ENCODE measurements at places on chromosomes 1 and 21. TPM values are rescaled to one million over a fixed set of nuclear protein-coding genes. Genes with fewer than 3 reads are reported as not detected.

CFAP126 gene
- total RNA-seq: not detected

CRTC2 gene
- 69.9 TPM for total RNA-seq

COL9A2 gene
- total RNA-seq: 5.4 TPM

CFHR5 gene
- total RNA-seq: not detected

GNB1 gene
- 427 TPM for total RNA-seq

SPRR2G gene
- not detected for total RNA-seq

ITLN2 gene
- total RNA-seq: 118 TPM

MPZ gene
- 2.6 TPM for total RNA-seq

RAB4A gene
- total RNA-seq: 80.4 TPM

RABGAP1L gene
- total RNA-seq: 30.2 TPM

PAPPA2 gene
- 0.33 TPM for total RNA-seq

LENEP gene
- total RNA-seq: 0.82 TPM

- DNase-seq: no peak
- H3K4me1 ChIP-seq: peaks cover 20% of the 10 kb centered on the region
- no peak overlapping the region for H3K27ac ChIP-seq
- peaks cover 2% of the 10 kb centered on the region for H3K27me3 ChIP-seq
- H3K4me3 ChIP-seq: peak overlapping the region; percentile 16
- H3K36me3 ChIP-seq: peaks cover 5% of the 10 kb centered on the region
Measured at GRCh38 chr1:109989506-109990301, 5.1 kb downstream of the AHCYL1 start.

GRCh38 chr1:236123563-236123962 is 18.8 kb upstream of the GPR137B start:
- H3K36me3 ChIP-seq: peaks cover 4% of the 10 kb centered on the region
- peaks cover 26% of the 10 kb centered on the region for H3K4me1 ChIP-seq
- no peak overlapping the region for H3K27ac ChIP-seq
- no peak for DNase-seq
- H3K4me3 ChIP-seq: no peak overlapping the region
- peaks cover 4% of the 10 kb centered on the region for H3K27me3 ChIP-seq

- peaks cover 22% of the 10 kb centered on the region for H3K36me3 ChIP-seq
- DNase-seq: peak; percentile 61
- H3K4me1 ChIP-seq: peaks cover 95% of the 10 kb centered on the region
- H3K27me3 ChIP-seq: peaks cover 22% of the 10 kb centered on the region
- H3K27ac ChIP-seq: peak overlapping the region; percentile 99
Measured at GRCh38 chr1:226664413-226665101, 74.5 kb downstream of the ITPKB start.

GRCh38 chr1:115558275-115558674 is 83.5 kb upstream of the VANGL1 start:
- H3K27ac ChIP-seq: no peak overlapping the region
- H3K27me3 ChIP-seq: no peaks in the 10 kb centered on the region
- H3K36me3 ChIP-seq: no peaks in the 10 kb centered on the region
- no peak for DNase-seq
- H3K4me1 ChIP-seq: no peaks in the 10 kb centered on the region

- H3K27ac ChIP-seq: no peak overlapping the region
- DNase-seq: no peak
- H3K27me3 ChIP-seq: no peaks in the 10 kb centered on the region
- H3K4me3 ChIP-seq: no peak overlapping the region
Measured at GRCh38 chr1:206814716-206815341, 42.5 kb upstream of the IL10 start.

DNA sequence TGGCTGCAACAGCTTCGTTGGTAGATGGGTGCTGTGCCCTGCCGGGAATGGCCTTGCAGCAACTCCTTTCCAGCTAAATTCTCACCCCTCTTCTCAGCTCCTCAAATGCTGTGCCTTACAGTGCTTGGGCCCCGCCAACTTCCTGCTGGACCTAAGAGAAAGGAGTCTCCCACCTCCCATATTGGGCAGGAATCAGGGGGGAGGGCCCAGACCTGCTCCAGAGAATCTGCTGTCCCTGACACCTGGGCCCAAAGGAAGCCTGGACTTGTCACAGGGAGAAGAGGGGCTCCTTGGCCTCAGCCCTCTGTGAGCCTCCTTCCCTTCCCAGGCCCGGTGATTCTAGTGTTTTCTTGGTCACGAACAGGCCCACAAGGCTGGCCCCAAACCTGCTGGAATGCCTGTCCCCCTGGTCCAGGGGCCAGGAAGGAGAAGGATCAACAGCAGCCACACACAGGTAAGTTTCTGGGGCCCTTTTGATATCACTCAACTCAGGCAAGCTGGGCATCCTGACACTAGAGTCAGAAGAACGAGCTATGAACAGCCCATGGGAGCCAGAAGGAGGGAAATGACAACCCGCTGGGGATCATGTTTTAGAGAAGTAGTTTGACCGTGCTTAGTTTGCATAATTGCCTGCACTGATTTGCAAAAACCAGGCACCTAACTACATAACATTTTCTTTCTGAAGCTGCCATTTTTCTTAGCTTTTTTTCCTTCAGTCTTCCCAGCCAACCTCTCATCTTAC is 86.2 kb downstream of the CD247 start:
- peaks cover 4% of the 10 kb centered on the region for H3K36me3 ChIP-seq
- DNase-seq: no peak
- peaks cover 1% of the 10 kb centered on the region for H3K27me3 ChIP-seq
- H3K4me1 ChIP-seq: peaks cover 8% of the 10 kb centered on the region

DNA sequence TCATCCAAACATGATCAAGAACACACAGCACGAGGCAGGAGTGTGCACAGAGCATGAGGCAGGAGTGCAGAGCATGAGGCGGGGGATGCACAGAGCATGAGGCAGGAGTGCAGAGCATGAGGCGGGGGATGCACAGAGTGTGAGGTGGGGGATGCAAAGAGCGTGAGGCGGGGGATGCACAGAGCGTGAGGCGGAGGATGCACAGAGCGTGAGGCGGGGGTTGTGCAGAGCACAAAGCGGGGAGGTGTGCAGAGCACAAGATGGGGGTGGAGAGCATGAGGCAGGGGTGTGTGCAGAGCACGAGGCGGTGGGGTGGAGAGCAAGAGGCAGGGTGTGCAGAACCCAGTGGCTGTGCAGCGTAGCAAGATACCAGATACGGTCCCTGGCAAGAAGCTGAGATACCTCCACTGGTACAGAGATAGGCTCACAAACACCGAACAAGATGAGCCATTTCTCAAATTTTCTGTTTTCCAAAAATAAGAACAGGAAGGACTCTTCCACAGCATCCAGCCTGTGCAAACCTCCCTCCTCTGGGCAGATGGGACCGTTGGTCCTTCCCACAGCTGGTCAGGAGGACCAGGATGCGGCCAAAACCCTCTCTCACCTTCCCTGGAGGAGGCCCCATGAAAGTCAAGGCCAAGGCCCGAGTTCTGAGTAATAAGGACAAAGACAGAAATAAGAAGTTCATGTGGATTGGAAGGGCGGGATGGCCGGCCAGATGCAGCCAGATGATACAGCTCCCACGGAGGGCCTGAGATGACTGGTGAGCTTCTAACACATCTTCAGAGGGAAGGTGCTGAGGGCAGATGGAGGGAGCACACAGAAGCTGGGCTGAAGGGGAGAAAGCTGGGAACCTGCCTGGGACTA is 12.0 kb downstream of the SPATC1L start:
- peak overlapping the region; percentile 1 for H3K27ac ChIP-seq
- H3K4me3 ChIP-seq: no peak overlapping the region
- no peak for DNase-seq

DNA sequence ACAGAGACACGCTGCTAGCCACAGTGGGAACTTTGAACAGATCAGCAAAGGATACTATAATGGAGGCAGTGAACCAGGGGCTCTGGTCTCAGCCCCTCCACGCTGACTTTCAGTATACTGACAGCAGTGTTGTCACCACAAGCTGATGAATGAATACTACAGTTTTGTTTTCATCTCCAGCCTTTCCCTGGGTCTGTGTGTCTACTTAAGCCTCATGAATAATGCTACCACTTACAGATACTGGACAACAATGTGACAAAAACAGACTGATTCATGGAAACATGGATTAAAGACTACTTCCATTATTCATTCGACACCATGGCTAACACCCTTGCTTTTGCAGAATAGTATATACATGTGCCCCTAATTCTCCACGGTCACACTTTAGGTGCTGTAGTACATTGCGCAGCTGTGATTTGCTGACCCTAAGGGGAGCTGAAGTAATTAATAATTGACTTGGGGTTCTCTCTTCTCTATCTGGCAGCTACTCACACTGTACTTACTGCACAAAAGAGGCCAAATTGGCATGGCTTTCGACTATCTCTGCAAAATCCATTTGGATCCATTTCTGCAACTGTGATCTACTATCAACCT is 203.2 kb upstream of the LYPLAL1 start:
- H3K4me1 ChIP-seq: peaks cover 2% of the 10 kb centered on the region
- DNase-seq: no peak
- peaks cover 7% of the 10 kb centered on the region for H3K36me3 ChIP-seq
- no peak overlapping the region for H3K27ac ChIP-seq

DNA sequence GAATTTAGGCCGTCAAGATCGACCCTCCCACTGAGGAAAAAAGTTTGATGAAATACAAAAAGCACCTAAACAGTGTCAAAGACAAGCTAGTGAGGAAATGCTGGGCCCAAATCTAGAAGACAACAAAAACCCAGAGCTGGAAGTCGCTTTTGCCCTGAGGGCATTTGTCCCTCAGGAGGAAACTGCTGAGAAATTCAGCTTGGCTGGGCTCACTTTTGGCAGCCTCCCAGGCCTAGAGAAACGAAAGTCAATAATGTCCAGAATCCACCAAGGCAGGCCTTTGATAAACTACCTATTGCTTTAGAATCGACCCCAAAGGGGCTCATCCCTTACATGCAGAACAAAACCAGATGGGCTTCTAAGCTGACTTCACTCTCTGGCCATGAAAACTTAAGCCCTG is 38.9 kb downstream of the SYT2 start:
- no peak overlapping the region for H3K4me3 ChIP-seq
- H3K36me3 ChIP-seq: no peaks in the 10 kb centered on the region
- H3K27me3 ChIP-seq: peaks cover 1% of the 10 kb centered on the region
- H3K27ac ChIP-seq: no peak overlapping the region
- no peak for DNase-seq

DNA sequence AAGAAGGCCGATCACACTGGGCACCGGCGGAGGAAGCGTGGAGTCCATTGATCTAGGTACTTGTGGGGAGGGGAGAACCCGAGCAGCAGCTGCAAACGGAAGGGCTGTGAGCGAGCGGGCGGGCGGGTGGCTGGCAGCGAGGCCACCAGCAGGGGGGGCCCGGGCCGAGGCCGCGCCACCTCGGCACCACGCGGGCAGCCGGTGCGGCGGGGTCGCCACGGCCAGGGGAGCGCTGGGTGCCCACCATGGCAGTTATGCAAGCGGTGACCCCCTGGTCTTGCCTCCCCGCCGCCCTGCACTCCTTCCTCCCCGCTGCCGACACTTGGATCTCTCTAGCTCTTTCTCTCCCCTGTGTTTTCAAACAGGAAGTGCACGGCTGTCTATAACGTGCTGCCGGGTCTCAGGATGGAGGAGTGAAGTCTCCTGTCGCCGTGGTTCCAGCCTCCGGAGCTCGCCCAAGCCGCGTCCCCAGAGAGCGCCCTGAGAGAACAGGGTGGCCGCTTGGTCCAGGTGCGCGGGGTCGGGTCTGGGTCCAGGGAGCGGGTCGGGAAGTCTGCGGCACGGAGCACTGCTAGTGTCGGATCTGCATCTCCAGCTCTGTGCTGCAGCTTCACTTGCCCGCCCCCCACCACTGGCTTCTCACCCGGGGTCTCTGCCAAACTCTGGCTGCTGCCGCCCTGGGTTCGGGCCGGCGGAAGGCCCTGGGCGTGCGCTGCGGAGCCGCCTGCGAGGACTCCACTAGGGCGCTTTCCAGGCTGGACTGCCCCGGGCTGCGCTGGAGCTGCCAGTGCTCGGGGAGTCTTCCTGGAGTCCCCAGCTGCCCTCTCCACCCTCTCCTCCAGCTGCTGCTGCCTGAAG is 22.7 kb downstream of the LRRC8D start:
- peak; percentile 80 for DNase-seq
- H3K4me3 ChIP-seq: peak overlapping the region; percentile 90
- peaks cover 7% of the 10 kb centered on the region for H3K36me3 ChIP-seq

DNA sequence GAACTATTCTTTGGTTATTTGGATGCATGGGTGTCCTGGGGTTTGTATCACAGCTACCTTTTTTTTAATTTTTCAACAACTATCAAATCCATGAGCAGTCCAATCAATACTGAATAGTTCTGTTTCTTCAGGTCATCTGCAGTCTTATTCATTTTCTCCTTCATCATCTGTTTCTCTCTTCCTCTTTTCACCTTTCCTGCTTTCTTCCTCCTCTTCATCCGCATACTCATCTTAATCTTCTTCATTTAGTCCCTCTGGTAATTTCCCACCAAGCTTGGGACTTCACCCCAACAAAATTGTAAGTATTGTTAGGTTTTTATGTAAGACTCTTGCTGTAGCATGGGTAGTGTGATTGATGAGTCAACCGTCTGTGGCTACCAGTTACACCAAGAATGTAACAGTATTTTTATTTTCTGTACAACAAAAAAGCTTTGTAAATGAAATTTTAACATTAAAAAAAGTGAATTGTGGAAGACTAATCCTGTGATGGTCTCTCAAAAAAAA is 184.1 kb upstream of the RNPC3 start:
- no peaks in the 10 kb centered on the region for H3K36me3 ChIP-seq
- DNase-seq: no peak
- H3K27me3 ChIP-seq: peaks cover 2% of the 10 kb centered on the region

GRCh38 chr1:153995640-153996039 is 5.1 kb downstream of the RPS27 start:
- peaks cover 18% of the 10 kb centered on the region for H3K4me1 ChIP-seq
- H3K27me3 ChIP-seq: peaks cover 9% of the 10 kb centered on the region
- H3K36me3 ChIP-seq: peaks cover 24% of the 10 kb centered on the region
- H3K27ac ChIP-seq: no peak overlapping the region

- no peak overlapping the region for H3K4me3 ChIP-seq
- H3K27ac ChIP-seq: no peak overlapping the region
- DNase-seq: no peak
- H3K36me3 ChIP-seq: peaks cover 9% of the 10 kb centered on the region
- H3K4me1 ChIP-seq: peaks cover 9% of the 10 kb centered on the region
- peaks cover 1% of the 10 kb centered on the region for H3K27me3 ChIP-seq
Measured at GRCh38 chr1:234879147-234880080, 249.2 kb downstream of the TOMM20 start.

GRCh38 chr1:24769656-24770651 is 24.7 kb downstream of the CLIC4 start:
- H3K27ac ChIP-seq: peak overlapping the region; percentile 76
- no peak for DNase-seq
- no peak overlapping the region for H3K4me3 ChIP-seq

- no peaks in the 10 kb centered on the region for H3K4me1 ChIP-seq
- no peak overlapping the region for H3K4me3 ChIP-seq
- no peak for DNase-seq
Measured at GRCh38 chr1:14667651-14667984, 69.1 kb downstream of the KAZN start.

- H3K27ac ChIP-seq: no peak overlapping the region
- no peaks in the 10 kb centered on the region for H3K36me3 ChIP-seq
- no peaks in the 10 kb centered on the region for H3K27me3 ChIP-seq
Measured at GRCh38 chr1:224524679-224525078, 90.1 kb upstream of the WDR26 start.

DNA sequence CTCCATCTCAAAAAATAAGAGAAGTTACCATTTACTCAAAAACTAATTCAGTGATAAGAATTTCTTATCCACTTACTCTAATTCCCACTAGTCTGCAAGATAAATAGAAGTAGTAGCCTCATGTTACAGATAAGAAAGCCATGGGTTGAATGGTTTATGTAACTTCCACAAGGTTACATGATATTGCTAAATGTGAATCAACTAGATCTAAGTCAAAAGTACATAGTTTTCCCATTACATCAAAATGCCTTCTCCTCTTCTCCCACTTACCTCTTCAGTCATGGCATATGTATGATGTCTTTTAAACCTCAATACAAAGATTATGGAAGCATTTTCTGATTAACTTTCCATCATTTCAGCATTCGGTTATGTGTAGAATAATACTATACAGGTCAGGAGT is 108.5 kb downstream of the ASH1L start:
- H3K27me3 ChIP-seq: no peaks in the 10 kb centered on the region
- peaks cover 3% of the 10 kb centered on the region for H3K36me3 ChIP-seq
- no peak overlapping the region for H3K27ac ChIP-seq
